ENCODE measurements at places on chromosomes 2 and 18.

DNA sequence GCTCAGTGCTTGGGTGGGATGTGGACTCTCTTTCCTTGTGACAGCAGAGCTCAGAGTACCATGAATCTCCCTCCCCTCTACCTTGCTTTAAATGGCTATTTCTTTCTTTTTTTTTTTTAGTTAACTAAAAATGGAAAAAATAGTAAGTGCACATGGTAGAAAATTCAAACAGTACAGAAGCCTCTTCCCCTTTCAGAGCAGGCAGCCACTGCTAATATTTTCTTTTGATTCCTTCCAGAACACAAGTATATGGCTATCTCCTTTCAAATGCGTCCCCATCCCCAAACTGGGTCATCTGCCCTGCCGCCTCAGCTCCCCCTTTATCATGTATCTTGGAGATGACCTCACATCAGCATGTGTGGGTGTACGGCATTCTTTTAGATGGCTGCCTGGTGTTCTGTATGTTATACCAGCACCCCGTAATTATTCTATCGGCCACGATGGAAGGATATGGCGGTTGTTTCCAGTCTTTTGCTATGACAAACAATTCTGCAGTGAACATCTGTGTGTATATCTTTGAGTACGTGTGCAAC lies 70.5 kb upstream of the DLX2 start:
- no peak for DNase-seq

DNA sequence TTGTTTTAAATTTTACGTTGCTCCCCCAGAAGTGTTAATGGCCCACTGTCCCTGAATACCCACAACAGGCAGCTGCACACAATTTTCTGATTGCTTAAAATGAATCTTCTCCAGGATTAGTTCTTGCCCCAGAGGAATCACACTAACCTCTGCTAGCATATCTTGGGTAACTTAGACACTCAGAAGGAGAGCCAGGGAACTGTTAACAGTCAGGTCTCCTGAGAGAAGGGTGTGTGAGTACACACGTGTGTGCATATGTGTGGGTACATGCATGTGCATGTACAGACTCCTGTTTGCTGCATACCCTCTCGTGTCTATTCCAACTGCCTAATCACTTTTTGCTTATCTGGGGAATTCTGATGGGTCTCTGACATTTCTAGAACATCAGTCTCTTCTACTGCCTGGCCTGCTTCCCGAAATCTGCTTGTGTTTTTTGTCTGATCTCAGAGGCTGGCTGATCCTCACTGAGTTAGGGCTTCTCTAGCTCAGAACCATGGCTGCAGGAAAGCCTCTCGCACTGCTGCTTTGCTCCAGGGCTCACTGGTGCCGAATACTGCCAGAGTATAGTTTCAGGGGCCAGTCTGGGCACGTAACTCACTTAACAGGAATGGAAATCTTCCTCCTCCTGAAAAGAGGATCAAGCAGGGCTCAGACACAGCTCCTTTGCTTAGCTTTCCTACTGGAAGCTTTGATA lies 62.8 kb downstream of the PRELID3A start:
- no peak for DNase-seq

DNA sequence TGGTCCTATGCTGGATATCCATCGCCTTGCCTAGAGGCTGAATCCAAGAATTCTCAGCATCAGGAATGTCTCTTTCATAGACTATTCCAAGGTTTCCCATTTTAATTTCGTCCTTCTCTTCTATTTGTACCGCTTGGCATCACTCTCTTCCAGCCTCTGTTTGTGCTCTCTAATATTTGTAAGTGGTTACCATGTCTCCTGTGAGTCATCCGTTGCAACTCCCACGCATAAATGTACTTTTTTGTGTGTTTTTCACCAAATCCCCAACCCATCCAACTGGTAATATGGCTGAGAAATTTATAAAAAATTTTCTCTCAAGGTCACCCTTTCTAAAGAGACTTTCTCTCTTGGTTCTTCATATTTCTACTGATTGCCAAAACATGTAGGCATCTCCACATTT lies 21.8 kb downstream of the COLEC12 start:
- DNase-seq, result no peak

DNA sequence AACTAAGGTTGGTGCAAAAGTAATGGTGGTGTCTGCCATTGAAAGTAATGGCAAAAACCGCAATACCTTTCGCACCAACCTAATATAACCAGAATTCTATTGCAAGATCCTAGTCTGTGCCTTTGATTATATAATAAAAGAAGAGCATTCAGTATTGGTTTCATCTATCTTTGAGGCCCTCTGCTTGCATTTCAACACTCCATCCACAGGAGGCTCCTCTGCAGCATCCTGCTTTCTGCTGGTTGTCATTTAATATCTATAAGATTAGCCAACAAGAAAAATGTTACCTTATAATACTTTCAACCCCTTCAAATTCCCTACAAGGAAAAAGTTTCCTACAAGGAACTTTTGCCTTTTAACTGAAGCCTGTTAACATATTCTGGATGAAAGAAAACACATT lies 139.2 kb downstream of the CDCA7 start:
- no peak for DNase-seq

DNA sequence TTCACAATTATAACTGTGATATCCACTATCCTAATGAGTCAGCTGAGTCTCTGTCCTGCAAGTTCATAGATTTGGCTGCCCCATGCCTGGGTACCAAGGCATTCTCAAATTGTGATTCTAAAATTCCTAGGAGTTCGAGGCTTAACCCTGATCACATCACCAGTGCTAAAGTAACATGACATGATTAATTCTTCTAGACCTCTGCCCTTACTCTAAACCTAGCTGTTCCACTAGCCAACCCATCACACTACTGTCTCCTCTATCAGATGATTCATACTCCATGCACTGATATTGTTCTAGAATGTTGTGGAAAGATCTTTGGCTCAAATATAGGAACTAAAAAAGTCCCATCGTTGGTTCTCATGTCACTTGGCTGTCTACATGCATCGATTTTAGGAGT lies 487.6 kb downstream of the PIK3C3 start:
- DNase-seq, result no peak

GRCh38 chr2:240783819-240784621 lies 36.0 kb downstream of the KIF1A start:
- DNase-seq, result no peak

GRCh38 chr2:75865083-75865482 lies 154.4 kb upstream of the GCFC2 start:
- no peak for DNase-seq

- DNase-seq, result no peak
Observed at GRCh38 chr2:109447776-109448175, 166.0 kb downstream of the SEPTIN10 start.

DNA sequence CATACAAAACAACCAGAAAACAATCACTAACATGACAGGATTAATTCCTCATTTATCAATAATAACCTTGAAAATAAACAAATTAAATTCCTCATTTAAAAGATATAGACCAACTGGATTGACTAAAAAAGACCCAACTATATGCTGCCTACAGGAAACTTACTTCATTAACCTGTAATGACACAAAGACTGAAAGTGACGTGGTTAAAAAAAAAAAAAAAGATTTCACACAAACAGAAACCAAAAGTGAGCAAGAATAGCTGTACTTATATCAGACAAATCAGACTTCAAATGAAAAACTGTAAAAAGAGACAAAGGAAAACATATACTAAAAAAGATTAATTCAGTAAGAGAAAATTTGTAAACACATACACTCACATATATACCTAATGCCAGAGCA lies 201.2 kb downstream of the CCDC178 start:
- no peak for DNase-seq

DNA sequence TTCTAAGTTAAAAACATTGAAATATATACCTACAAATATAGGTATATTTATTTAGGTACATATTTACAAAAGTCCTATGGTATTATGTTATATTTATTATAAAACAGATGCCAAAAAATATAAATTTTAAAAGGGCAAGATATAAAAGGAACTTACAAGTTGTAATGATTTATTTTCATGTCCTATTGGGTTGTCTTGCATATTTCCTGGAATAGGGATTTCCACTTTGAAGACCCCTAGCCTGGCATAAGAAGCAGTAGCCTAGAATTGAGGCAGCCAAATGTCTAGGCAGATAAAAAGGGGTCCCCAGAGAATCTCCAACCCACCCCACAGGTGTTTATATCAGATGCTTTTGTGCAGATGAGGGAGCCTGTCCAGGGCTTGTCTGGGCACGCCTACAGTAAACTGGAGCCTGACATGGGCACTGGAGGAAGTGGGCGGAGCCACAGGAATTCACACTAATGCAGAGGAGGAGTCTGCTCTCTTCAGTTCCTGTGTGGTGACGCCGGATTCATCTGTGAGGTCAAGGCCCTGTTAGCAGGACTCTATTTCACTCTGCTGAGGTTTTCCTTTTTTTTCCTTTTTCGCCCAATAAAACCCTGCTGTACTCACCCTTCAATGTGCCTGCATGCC lies 1088.9 kb upstream of the PIK3C3 start:
- no peak for DNase-seq

DNA sequence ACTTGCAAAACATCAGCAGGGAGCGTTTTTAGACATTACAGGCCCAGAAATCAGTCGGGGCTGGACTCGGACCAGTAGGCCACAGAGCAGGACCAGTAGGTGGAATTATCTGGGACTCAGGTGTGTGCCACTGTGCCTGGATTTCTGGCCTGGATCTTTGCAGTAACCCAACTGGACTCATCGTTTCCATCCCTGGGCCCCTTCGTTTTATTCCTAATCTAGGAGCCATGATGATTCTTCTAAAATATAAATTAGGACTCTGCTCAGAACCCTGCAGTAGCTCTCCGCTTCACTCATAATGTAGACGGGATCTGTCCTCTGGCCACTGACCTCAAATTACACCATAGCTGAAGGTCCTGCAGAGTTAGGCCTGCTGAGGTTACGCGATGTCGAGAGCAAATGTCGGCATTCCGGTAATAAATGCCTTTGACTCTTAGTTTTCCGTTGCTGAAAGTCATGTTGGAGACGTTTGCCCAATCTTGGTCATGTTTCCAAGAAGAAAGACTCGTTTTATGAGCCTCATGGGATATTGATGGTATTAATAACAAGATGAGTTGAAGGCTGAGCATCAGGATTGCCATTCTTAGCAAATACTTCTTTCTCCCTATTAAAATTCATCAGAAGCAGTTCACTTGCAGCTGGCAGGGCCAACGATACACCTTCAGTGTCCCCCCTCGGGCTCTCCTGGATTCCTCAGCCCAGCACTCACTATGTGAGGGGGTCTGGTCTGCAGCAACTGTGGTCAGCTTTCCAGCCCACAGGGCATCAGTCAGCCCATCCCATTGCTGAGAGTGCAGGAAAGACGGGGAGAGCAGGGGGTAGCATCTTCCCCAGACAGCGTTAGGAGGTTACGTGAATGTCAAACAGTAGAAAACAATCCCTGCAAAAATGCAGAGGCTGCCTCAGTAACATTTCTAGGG lies 39.9 kb upstream of the KLF11 start:
- no peak for DNase-seq

GRCh38 chr18:36139245-36139644 lies 9.5 kb downstream of the ELP2 start:
- DNase-seq, result no peak

DNA sequence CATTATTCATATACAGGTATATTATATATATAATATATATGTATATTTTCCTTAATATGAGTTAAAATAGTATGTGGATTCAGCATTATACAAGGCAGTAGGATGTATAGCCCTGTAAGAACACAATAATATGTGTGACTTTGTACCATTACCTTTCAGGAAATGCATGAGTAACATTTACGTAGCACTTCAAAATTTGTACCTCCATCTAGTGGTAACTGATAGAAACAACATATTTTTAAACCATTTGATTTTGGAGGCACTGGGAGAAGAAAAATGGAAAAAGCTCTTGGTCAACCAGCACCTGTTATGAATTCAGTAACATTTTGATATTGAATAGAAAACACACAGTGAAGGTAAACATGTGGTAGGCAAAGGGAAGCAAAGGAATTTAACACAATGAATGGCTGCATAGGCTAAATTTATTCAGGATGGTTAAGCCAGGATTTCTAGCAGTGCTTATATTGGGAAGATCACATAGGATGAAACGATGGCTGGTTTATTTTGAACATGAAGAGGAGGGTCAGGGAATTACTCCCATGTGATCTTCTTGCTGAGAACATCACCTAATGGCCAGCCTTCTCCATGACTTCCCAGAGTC lies 565.5 kb downstream of the CCDC85A start:
- peak; percentile 21 for DNase-seq

- DNase-seq, result no peak
Observed at GRCh38 chr2:173762221-173762620, 203.0 kb downstream of the SP3 start.

- no peak for DNase-seq
Observed at GRCh38 chr18:55014095-55014494, 54.8 kb upstream of the CCDC68 start.

DNA sequence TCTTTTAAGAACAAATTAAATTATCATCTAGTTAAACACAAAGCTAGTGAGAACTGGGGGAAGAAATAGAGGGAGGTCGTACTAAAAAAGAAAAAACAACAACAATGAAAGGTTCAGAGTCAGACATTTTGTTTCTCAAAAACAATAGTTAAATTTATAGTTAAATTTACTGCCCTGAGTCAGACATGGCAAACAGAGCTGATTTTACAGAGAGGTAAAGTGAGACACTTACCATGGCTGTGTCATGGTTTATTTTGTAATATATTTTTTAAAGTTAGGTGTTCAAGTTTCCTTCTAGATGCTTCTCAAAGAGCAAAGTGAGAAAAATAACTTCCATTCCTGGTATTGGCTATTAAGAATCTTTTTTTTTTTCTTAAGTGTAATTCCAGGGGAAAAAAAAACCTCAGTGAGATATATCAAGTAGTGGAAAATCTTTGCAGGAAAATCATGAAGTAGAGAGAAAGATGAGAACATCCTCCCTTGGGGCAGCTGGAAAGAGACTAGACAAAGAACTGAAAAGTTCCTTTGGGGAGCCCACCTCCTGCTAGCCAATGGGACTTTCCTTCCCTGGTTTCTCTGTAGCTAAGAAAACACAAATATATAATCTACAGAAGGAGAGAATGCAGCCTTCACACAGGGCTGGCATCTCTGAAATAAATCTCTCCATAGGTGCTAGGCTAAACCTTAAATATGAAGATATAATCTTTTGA lies 12.3 kb downstream of the KLF7 start:
- DNase-seq, result no peak

DNA sequence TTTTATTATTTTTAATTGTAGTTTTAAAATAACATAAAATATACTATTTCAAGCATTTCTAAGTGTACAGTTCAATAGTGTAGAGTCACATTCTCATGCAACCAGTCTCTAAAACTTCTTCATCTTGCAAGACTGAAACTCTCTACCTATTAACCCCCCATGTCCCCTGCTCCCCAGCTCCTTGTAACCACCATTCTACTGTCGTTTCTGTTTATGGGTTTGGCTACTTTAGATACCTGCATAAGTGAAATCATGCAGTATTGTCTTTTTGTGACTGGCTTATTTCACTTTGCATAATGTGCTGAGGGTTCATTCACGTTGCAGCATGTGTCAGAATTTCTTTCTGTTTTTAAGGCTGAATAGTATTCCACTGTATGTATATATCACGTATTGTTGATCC lies 139.4 kb downstream of the SMAD7 start:
- DNase-seq, result no peak

GRCh38 chr2:98507891-98508708 lies 63.4 kb downstream of the INPP4A start:
- no peak for DNase-seq

- no peak for DNase-seq
Observed at GRCh38 chr2:8215159-8215863, 466.5 kb upstream of the ID2 start.

- DNase-seq, result no peak
Observed at GRCh38 chr18:11665587-11665986, 23.5 kb upstream of the GNAL start.

GRCh38 chr2:179336782-179337534 lies 72.3 kb upstream of the SESTD1 start:
- DNase-seq, result peak; percentile 29
